ENCODE measurements at places on chromosomes 5 and 9. TPM values are rescaled to one million over a fixed set of nuclear protein-coding genes. Genes with fewer than 3 reads are reported as not detected.

DNA sequence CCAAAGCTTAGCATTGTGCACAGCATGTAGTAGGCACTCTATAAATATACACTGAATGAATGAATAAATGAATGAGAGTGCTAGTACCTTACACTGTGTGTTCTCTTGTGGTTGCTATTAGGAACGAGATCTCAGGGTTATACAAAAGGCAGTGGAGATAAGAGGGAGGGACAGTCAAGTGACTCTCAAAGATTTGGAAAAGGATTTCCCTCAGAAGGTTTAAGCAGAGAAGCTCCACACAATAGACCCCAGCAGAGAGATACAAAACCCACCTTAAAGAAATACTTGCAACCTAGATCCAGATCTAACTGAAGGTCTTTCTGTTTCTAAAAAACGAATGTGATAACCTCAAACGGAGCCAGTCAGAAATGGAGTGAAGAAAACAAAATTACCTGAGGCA is 11.8 kb upstream of the EFNA5 start:
- no peaks in the 10 kb centered on the region for H3K27me3 ChIP-seq
- no peak for DNase-seq
- peaks cover 3% of the 10 kb centered on the region for H3K4me1 ChIP-seq
- no peak overlapping the region for H3K27ac ChIP-seq

DNA sequence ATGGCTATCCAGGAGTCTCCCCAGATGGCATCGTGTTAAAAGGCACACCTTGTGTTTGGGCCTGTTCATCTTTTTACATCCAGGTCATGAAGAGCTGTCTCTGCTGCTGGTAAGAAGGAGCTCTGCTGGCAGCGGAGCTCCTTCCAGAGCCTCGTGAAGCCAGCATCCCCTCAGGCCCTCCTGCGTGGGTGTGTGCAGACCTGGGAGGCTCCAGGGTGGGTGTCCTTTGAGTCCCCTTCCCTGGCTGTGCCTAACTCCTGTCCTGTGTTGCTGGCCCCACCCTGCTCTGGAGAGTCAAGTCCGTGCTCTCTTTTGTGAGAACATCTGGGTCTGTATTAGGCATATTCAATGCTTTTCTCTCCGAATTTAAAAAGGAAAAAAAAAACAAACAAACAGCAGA is 149.6 kb upstream of the IRX2 start:
- no peak overlapping the region for H3K4me3 ChIP-seq
- H3K36me3 ChIP-seq = no peaks in the 10 kb centered on the region
- DNase-seq = no peak

DNA sequence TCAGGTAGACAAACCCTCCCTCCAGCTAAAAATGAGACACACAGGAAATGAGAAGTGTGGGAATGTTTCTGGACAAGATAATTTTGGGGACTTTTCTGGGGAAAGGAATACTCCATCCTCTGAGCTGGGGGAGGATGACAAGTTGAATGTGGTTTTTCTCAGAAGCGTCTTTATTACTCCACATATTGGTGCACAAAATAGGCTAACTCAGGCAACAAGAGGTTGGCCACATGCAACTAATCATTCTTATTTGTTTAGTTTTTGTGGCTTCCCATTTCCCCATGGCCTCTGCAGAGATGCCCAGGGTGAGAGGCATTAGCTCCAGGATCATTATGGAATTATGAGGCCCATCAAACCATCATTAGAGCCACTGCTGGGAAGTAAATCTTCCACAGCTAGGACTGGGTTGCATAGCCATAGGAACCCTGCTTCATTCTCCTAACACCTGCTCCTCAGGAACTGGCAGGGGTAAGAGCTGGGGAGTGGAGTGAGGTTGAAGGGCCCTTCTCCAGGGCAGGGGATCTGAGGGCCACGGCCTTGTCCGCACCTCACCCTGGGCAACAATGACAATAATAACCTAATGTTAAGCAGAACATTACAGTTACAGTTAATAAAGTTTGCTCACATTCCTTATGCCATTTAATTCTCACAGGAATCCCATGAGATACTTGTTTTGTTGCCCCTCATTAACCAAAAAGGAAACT is 9.3 kb upstream of the SIL1 start:
- no peak for DNase-seq
- H3K27me3 ChIP-seq = no peaks in the 10 kb centered on the region
- H3K27ac ChIP-seq = no peak overlapping the region
- no peak overlapping the region for H3K4me3 ChIP-seq
- H3K36me3 ChIP-seq = no peaks in the 10 kb centered on the region

DNA sequence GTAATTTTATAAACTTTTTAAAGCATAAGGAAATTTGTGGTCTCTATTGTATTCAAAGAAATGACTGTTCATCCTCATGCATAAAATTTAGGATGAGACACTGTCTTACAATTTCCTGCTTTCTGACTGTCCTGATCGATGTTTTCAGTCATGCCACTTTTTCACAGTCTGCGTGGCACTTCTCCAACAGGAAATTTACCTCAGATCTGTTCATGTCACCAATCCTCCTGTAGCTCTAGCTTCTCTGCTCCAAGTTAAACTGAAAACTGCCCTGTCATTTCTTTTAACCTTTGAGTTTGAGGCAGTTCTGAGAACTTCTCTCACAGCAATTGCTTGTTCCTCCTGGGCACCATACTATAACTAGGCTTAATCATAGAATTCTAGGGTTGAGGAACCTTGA is 455.1 kb downstream of the EFNA5 start:
- H3K27ac ChIP-seq = no peak overlapping the region
- no peaks in the 10 kb centered on the region for H3K36me3 ChIP-seq
- no peak overlapping the region for H3K4me3 ChIP-seq
- peaks cover 21% of the 10 kb centered on the region for H3K4me1 ChIP-seq

DNA sequence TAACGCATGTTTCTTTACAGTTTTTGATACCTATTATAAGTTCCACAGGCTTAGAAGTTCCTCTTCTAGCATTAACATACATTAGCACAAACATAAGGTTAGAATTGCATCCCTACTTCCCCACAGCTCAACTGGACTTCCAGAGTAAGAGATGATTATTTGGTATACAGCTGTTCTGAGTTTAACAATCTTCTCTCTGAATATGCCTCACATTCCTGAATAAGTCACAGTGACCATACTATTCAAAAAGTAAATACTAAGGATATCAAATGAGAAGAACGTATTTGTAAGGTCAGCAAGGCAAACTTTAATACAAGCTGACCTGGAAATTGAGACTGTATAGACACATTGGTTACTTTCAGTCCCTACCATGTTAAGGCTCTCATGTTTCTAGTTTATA is 21.3 kb downstream of the NR6A1 start:
- H3K27me3 ChIP-seq = no peaks in the 10 kb centered on the region
- no peak for DNase-seq
- H3K27ac ChIP-seq = no peak overlapping the region
- H3K36me3 ChIP-seq = no peaks in the 10 kb centered on the region
- peaks cover 9% of the 10 kb centered on the region for H3K4me1 ChIP-seq

DNA sequence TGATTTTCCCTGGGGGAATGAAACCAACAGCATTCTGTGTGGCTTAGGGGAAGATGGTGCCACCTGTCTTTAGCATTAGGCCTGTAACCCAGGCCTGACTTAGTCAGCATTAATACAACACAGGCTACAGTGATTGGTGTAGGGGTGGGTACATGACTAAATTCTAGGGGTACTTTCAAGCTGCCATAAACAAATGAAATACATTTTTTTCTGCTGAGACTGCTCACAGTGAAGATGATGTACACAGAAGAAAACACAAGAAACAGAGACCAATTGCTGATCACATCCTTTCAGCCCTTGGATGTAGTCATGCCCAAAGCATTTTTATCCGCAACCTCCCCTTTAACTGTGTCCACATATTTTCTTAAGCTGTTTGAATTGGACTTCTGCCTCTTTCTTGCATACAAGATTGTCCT is 527.2 kb downstream of the KCTD16 start:
- no peak overlapping the region for H3K4me3 ChIP-seq
- H3K36me3 ChIP-seq = no peaks in the 10 kb centered on the region
- H3K27me3 ChIP-seq = no peaks in the 10 kb centered on the region
- no peaks in the 10 kb centered on the region for H3K4me1 ChIP-seq
- H3K27ac ChIP-seq = no peak overlapping the region

GRCh38 chr5:127934791-127935256 is 148.7 kb upstream of the SLC12A2 start:
- no peak overlapping the region for H3K4me3 ChIP-seq

GRCh38 chr5:35626108-35626507 is 8.4 kb downstream of the SPEF2 start:
- H3K27me3 ChIP-seq = no peaks in the 10 kb centered on the region
- no peak overlapping the region for H3K27ac ChIP-seq
- H3K36me3 ChIP-seq = no peaks in the 10 kb centered on the region
- DNase-seq = no peak
- no peak overlapping the region for H3K4me3 ChIP-seq
- H3K4me1 ChIP-seq = no peaks in the 10 kb centered on the region

GRCh38 chr5:88539693-88540365 is 271.2 kb upstream of the TMEM161B start:
- H3K4me3 ChIP-seq = no peak overlapping the region
- H3K4me1 ChIP-seq = no peaks in the 10 kb centered on the region
- no peak overlapping the region for H3K27ac ChIP-seq
- H3K27me3 ChIP-seq = no peaks in the 10 kb centered on the region

- H3K27ac ChIP-seq = no peak overlapping the region
- H3K4me3 ChIP-seq = no peak overlapping the region
- H3K27me3 ChIP-seq = no peaks in the 10 kb centered on the region
- H3K36me3 ChIP-seq = no peaks in the 10 kb centered on the region
- H3K4me1 ChIP-seq = no peaks in the 10 kb centered on the region
These were observed 40.3 kb upstream of the SVEP1 start for GRCh38 chr9:110619831-110620230.

DNA sequence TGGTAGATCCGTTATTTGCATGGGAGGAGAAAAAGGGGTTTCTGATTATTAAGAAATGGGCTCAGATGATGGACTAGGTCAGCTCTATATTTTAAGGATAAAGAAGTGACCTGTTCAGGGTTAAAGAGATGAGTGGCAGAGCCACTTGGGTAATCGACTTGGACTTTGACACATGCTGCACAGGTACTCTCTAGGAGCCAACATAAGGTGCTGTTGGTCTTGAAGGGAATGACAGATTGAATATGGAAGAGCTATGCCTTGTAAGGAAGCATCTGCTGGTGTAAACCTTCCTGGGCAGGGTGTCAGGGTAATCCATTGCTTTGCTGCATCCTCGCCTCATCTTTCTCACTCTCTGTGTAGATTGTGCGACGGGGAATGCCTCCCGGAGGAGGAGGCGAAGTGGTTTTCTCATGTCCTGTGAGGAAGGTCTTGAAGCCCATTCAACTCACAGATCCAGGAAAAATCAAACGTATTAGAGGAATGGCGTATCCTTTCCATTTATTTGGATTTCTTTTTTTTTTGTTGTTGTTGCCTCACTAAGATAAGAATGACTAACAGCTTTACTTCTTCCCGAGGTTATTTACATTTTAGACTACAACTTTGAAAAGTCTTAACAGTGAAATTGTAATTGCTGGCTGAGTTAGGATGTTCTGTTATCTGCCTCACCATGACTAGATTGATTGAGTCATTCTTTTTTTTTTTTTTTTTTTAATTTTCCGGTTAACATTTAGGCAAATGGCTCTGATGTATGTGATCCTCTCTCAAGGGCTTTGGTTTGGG is 41.2 kb downstream of the RCL1 start:
- no peak for DNase-seq
- H3K4me3 ChIP-seq = no peak overlapping the region
- H3K36me3 ChIP-seq = peaks cover 3% of the 10 kb centered on the region
- no peaks in the 10 kb centered on the region for H3K27me3 ChIP-seq
- peaks cover 30% of the 10 kb centered on the region for H3K4me1 ChIP-seq

DNA sequence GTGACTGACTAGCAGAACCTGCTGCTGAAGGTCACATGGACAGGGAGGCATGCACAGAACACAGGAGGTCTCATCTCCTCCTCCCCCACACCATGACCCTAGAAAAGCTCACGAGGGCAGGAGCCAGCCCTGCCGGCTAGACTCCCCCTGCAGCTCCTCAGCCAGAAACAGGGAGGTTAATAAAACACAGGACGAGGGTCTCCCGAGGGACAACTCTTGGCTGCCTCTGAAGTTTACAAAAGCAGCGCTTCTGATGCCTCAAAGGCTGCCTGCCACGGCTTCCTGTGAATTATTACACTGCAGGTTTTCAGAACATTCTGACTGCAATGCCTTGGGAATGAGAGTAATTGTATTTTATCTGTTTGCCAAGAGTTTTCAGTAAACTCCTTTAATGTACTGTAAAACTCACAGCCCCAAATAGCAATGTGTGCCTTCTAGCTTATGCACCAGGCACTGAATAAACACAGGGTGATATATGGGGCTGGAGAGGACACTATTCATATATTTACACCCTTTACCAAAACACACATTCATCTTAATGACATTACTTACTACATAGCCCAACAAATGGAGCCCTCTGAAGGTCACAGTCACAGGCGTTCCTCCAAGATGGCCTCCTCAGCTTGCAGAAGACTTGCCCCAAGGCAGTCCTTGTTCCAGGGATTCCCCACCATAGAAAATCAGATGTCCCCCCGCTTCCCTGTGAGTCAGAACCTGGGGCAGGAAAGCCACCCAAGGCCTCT is 83.7 kb downstream of the C5orf15 start:
- no peak overlapping the region for H3K27ac ChIP-seq
- DNase-seq = no peak
- H3K27me3 ChIP-seq = no peaks in the 10 kb centered on the region
- no peaks in the 10 kb centered on the region for H3K4me1 ChIP-seq
- H3K4me3 ChIP-seq = no peak overlapping the region

DNA sequence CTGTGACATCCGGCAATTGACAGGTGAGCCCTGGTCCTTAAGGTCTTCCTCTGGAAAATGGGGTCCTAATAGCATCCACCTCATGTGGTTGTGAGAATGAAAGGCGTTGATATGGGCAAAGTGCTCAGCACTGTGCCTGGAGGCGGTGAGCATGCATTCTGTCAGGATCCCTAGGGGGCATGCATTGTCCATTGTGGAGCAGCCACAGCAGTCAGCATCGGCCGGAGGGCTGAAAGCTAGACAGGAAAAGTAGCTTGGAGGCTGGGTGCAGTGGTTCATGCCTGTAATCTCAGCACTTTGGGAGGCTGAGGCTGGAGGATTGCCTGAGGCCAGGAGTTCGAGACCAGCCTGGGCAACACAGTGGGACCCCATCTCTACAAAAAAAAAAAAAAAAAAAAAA is 122.2 kb downstream of the LHX2 start:
- H3K4me1 ChIP-seq = no peaks in the 10 kb centered on the region
- peaks cover 6% of the 10 kb centered on the region for H3K27me3 ChIP-seq
- H3K36me3 ChIP-seq = no peaks in the 10 kb centered on the region
- DNase-seq = no peak
- no peak overlapping the region for H3K4me3 ChIP-seq

DNA sequence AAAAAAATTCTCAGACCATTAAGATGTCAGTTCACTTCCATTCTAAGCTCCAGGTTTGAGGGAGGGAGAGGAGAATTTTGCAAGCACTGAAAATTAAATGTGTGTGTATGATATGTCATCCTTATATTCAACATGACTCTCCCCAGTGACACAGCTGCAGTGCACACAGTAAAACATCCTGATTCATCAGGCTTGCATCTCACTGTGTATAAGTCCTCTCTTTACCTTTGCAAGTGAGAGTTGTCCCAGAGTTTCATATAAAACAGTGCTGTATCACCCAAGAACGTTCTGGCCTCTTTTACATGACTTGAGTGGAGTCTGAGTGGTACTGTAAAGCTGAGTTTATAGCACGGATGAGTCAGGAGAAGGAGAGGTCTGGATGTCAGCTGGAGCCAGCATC is 50.0 kb downstream of the DMRT2 start:
- DNase-seq = no peak
- no peaks in the 10 kb centered on the region for H3K27me3 ChIP-seq
- H3K36me3 ChIP-seq = no peaks in the 10 kb centered on the region
- no peak overlapping the region for H3K4me3 ChIP-seq
- H3K27ac ChIP-seq = no peak overlapping the region

Gene IFNA13
- polyA plus RNA-seq = not detected

Gene FOXD1
- polyA plus RNA-seq = 2.9 TPM

Gene SLC23A1
- polyA plus RNA-seq = not detected

Gene RHOBTB3
- polyA plus RNA-seq = 7.3 TPM

Gene OR13C9
- not detected for polyA plus RNA-seq

Gene FAM221B
- polyA plus RNA-seq = not detected

Gene HAVCR1
- polyA plus RNA-seq = not detected

Gene RNF183
- not detected for polyA plus RNA-seq

Data from keratinocyte (primary cell).